GM13977 (cell line): ENCODE measurements at places on chromosomes 2 and 18.

GRCh38 chr2:3113122-3113521 is 264.5 kb downstream of the EIPR1 start:
- DNase-seq: no peak

DNA sequence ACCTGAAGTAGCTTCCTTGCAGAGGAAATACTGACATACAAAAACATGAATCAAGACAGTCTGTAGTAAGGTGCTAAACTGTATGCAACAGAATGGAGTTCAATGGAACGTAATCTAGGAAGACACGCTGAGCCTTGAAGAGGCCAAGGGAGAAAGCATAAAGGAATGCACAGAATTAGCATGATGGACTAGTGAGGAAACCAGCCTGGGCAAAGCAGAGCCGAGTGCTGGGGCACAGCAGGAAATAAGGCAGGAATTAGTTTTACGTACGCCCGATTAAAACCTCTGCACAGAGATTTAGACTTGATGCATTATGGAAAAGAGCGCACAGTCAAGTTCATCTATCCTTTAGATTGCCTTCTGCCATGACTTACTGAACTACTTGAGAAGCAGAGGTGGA is 200.3 kb downstream of the DLGAP1 start:
- DNase-seq: no peak

DNA sequence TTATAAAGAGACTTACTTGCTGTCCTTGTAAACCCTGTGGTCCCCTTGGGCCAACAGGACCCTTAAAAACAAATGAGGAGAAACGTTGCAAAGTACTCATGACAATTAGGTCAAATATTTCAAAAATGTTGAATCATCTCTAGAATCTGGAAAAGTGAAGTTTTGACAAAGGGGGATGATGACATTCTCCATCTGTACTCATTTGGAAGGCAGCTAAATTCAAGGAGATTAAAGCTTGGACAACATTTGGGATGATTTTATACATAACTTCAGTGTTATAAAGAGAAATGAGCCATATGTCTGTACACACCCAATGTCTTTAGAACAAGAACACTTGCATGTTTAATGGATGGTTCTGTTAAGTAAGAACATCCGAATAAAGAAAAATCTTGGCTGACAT is 92.9 kb downstream of the COL5A2 start:
- no peak for DNase-seq

DNA sequence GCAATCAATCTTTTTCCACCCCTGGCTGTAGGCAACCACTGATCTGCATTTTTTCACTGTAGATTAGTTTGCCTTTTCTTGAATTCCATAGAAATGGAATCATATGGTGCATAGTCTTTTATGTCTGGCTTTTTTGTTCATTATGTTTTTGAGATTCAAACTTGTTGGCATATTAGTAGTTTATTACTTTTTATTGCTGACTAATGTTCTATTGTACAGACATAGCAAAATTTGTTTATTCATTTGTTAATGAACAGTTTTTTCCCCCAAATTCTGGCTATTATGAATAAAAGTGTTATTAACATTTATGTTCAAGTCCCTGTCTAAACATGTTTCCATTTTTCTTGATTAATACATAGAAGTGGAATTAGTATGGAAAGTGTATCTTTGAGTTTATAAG is 21.4 kb upstream of the WDSUB1 start:
- no peak for DNase-seq

GRCh38 chr2:56288838-56289580 is 105.2 kb downstream of the CCDC85A start:
- no peak for DNase-seq

DNA sequence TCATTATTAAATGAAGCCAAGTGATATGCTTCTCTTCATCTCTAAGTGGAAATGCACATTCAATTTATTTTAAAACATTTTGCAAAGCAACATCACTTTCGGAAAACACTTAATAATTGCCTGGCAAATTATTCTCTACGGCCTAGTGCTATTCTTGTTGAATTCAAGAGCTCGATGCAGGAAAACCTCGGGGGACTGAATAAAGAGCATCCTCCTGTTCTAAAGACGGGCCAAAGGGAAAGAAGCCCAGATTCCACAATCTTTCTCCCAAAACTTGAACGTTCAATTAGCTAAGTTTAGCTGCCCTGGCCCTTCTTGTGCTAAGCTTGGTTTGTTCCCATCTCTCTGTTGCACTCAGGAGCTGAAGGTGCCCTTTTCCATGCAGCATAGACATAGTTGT is 23.2 kb upstream of the SEH1L start:
- DNase-seq: no peak

GRCh38 chr18:76451396-76452331 is 43.4 kb downstream of the ZNF516 start:
- no peak for DNase-seq

DNA sequence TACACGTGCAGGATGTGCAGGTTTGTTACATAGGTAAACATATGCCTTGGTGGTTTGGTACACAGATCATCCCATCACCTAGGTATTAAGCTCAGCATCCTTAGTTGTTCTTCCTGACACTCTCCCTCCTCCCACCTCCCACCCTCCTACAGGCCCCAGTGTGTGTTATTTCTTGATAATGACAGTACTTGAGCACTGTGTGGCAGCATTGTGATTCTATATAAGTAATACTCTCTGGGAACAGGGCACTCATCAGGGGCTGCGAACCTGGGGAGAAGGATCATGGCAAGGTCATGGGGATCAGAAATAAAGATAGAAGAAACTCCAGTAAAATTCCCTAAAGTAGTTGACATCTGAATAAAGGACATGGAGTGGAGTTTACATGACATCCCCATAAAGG is 1256.2 kb upstream of the CRIM1 start:
- no peak for DNase-seq

- DNase-seq: no peak
These were observed 87.8 kb downstream of the PDE11A start for GRCh38 chr2:177984749-177985148.

DNA sequence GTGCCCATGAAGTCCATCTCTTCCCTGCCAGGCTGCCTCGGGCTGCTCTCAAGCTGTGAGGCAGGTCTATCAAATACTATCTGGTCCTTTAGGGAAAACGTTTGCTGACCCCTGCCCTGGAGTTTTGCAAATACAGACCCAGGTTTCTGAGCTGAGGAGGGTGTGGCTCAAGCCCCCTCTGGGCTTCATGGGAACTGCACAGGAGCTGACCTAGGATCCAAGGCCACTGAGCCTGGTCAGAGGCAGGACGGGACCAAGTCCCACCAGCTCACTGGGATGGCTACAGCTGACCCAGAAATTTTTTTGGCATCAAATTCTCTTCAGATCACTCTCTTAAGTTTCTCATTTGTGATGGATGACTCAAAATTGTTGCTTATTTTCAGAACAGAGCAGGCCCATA is 14.1 kb downstream of the ZNF516 start:
- no peak for DNase-seq
